MCF 10A (cell line): ENCODE measurements at places on chromosomes 12 and 14.

GRCh38 chr12:56488041-56488955 is at the start of gene GLS2:
TSS of gene GLS2 (minus strand) at chr12:56488161. CDS start at chr12:56488118, 43 bp downstream.
- no peaks in the 10 kb centered on the region for H3K27me3 ChIP-seq
- DNase-seq, result peak; percentile 86
- no peaks in the 10 kb centered on the region for H3K36me3 ChIP-seq

GRCh38 chr12:112179916-112180315 is 54.6 kb downstream of the TRAFD1 start:
- DNase-seq, result no peak
- no peak overlapping the region for H3K27ac ChIP-seq
- H3K36me3 ChIP-seq, result peaks cover 74% of the 10 kb centered on the region
- H3K27me3 ChIP-seq, result no peaks in the 10 kb centered on the region
- H3K4me3 ChIP-seq, result no peak overlapping the region
- no peaks in the 10 kb centered on the region for H3K4me1 ChIP-seq

- no peaks in the 10 kb centered on the region for H3K4me1 ChIP-seq
- no peaks in the 10 kb centered on the region for H3K36me3 ChIP-seq
- no peak for DNase-seq
- H3K4me3 ChIP-seq, result no peak overlapping the region
- peaks cover 28% of the 10 kb centered on the region for H3K27me3 ChIP-seq
- H3K27ac ChIP-seq, result no peak overlapping the region
These were observed 103.6 kb downstream of the FIGNL2 start for GRCh38 chr12:51744957-51745356.

- no peak for DNase-seq
- peaks cover 16% of the 10 kb centered on the region for H3K36me3 ChIP-seq
These were observed 1.2 kb downstream of the SNX6 start for GRCh38 chr14:34628681-34629135.
